ENCODE measurements at places on chromosomes 5 and 9.

- DNase-seq: no peak
Observed at GRCh38 chr5:72130351-72130761, 23.1 kb downstream of the MAP1B start.

DNA sequence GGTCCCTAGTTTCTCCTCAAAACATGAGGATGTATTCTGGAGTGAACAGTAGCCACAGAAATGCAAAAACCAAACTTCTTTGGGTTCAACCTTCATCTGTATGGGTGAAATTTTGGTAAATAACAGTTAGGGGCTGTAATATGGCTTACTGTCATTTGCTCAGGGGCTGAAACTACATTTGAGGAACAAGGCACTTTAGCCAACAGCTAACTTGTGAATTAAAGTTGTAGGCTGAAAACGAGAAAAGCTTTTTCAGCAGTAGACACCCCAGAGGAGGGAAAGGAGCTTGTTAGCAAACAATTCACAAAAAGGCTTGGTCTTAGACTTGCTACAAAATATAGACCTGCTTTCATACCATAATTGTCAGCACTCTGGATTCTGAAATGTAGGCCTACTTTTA, 6.6 kb downstream of the TMEM171 start:
- no peak for DNase-seq

- no peak for DNase-seq
Observed at GRCh38 chr5:60185231-60186099, 291.9 kb upstream of the PDE4D start.

DNA sequence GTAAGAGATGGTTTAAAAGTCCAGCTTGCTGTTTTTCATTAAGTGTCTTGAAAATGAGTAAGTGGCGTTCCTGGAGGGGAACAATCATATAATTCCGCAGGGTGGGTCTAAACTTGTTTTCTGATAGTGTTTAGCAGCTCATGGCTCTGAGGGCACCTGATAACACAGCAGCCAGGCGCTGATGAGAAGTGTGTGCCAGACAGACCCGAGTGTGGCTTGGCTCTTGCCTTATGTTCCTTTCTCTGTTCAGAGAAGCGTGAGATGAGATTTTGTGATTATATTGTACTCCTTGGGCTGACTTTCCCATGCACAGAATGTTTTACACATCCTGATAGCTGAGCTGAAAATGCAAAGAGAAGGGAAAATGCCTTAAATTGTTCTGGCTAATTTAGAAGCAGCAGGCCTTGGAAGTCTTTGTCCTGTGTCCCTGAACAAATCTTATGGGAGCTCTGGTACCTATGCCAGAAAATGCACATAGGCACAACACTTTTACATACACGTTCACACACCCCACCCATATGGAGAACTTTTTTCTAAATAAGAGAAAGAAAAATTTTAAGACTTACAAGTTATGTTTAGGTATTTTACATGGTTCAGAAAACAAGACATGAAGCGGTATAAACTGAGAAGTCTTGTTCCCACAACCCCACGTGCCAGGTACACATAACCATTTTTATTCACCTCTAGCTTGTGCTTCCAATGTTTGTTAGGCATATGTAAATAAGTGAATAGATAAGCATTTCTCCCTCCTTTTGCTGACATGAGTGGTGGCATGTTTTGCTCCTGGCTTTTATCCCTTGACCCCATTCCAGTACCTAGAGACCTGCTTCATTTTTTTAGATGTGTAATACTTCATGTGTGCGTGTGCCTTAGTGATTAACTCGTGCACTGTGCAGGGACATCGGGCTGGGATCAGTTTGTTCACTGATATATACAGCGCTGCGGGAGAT, 152.2 kb upstream of the OTULINL start:
- DNase-seq: no peak

- no peak for DNase-seq
Observed at GRCh38 chr5:129899454-129899853, 4.8 kb upstream of the CHSY3 start.

GRCh38 chr9:92911511-92912475, 34.0 kb upstream of the ZNF484 start:
- no peak for DNase-seq

- DNase-seq: no peak
Observed at GRCh38 chr9:3468421-3469205, 57.2 kb downstream of the RFX3 start.

GRCh38 chr5:52767766-52768480, 19.8 kb upstream of the ITGA1 start:
- DNase-seq: no peak

- DNase-seq: no peak
Observed at GRCh38 chr9:116058421-116058820, 95.2 kb upstream of the PAPPA start.

GRCh38 chr9:87836951-87837705, 45.5 kb upstream of the SPATA31E1 start:
- no peak for DNase-seq

DNA sequence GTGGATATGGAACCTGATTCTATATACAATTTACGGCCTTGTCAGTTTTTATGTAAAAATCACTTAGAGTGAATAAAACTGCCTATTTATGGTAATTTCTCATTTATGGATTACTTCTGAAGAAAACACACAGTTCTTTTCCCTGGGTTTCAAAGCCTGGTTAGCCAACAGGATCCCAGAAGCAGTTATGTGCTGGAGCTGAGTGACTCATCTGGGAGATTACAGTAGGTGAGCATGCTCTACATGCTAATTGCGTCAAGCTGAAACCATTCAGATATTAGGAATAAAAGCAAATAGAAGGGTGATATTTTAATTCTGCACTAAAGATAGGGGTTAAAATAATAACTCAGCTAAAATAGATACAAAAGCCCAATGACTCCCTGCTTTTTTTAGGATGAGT, 47.8 kb downstream of the PDE4D start:
- DNase-seq: no peak

DNA sequence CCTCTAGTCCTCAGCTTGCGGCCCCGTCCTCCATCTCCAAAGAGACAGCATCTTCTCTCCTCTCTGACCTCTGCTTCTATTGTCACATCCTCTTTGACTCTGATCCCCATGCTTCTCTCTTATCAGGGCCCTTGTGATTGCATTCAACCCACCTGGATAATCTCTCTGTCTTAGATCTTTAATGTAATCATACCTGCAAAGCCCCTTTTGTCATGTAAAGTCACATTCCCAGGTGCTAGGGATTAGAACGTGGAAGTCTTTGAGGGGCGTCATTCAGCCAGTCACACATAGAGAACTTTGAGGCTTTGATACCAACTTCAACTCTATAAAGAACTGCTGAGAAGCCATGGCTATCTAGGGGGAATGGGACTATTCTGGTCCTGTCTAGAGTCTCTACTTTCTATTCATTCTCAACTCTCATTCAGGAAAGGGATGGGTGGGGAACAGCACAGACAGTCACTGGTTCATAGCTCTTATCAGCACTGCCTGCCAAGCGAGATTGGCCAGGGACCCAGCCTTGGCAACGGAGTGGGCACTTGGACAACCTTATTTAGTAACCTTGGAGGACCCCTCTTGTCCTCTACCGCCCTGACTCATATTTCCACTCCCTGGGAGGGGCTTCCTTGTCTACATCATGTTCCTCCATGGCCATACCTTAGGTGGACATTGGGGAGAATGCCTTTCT, 29.0 kb downstream of the TAS2R1 start:
- DNase-seq: no peak

DNA sequence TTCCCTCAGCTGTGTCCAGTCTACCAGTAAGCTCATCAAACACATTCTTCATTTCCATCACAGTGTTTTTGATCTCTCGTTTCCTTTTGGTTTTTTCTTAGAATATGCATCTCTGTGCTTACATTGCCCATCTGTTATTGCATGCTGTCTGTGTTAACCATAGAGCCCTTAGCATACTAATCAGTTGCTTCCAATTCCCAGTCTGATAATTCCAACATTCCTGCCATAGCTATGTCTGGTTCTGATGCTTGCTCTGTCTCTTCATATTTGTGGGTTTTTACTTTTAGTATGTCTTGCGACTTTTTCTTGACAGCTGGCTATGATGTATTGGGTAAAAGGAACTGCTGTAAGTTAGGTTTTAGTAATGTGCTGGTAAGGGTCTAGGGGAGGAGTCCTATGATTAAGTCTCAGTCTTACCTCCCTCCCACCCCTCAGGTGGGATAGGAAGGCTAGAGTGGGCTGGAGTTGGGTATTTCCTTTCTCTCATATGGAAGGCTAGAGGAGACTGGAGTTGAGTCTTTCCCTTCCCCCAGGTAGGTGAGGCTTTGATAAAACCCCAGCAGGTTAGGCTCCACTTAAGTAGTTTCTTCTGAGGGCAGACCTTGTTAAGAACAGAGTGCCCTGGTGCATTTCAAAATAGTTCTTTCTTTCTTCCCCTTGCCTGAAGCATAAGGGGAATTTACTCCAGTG, 99.1 kb upstream of the RASGRF2 start:
- no peak for DNase-seq

DNA sequence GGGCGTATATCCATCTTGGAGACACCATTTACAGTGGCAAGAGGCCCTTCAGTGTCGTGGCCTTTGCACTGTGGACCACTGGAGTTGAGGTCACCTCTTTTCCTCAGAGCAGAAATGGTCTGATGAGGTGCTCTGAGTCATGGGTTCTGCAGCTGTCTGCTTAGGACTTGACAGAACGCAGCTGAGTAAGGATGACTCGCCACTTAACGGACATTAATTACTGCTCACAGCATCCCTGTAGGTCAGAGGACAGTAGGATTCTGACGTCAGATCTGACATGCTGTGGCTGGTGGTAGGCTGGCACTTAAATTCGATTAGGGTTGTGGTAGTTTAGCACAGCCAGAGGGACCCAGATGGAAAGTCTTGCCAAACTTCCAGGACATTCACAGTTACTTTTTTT, 479.4 kb downstream of the DMAC1 start:
- peak; percentile 73 for DNase-seq

GRCh38 chr5:37816331-37816730, 23.5 kb downstream of the GDNF start:
- no peak for DNase-seq

GRCh38 chr5:57863661-57864060, 381.1 kb upstream of the ACTBL2 start:
- DNase-seq: no peak

DNA sequence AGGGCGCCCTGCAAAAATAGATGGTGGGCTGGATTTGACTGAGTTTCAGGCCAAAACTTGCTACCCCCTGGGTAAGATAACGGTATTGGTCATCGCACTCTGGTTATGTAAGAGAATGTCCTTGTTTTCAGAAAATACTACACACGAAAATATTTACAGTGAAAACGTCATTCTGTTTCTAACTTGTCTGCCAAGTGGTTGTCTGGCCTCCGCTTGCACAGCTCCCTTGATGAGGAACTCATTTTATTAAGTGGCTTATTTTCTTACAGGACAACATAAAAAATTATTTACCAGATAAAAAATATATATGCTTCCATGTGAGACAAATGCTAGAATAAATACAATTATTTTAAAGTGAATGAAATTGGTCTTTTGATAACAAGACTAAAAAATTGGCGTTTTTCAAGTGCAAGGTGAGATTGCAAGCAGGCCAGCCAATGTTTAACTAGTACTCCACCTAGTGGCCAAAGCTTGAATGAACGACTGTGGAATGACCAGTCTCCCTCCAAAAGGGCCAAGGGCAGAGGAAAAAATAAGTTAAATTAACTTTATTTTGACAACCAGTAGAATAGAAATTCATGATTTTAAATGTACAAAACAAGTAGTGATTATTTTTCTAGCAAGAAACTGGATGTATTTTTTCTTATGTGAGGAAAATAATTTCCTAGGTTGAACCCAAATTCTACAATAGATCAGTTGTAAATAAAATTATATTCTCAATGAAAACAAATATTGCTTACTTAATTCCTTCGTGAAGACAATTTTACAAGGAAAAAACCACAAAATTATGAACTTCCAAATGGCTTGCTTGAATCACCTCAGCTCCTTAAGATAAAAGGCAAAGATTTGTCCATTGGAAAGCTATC, 93.2 kb downstream of the ZFAND5 start:
- no peak for DNase-seq

GRCh38 chr9:88816141-88816540, 175.1 kb upstream of the S1PR3 start:
- no peak for DNase-seq

DNA sequence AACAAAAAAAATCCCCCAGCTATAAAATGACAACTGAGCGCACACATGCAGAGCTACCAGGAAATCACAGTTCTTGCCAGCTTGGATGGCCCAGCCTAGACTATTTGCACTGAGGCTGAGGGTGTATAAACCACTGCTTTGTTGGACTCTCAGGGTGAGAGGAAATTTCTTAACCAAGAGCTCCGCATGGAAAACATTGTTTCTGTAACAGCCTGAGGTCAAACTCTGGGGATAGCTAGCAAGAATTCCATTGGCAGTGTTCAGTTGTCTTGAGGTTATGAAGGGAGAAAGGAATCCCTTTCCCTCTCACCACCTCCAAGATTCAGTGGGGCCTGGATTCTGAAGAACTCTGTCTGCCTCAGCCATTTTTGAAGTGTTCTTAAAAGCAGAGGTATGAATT, 360.0 kb downstream of the OSTF1 start:
- DNase-seq: no peak

DNA sequence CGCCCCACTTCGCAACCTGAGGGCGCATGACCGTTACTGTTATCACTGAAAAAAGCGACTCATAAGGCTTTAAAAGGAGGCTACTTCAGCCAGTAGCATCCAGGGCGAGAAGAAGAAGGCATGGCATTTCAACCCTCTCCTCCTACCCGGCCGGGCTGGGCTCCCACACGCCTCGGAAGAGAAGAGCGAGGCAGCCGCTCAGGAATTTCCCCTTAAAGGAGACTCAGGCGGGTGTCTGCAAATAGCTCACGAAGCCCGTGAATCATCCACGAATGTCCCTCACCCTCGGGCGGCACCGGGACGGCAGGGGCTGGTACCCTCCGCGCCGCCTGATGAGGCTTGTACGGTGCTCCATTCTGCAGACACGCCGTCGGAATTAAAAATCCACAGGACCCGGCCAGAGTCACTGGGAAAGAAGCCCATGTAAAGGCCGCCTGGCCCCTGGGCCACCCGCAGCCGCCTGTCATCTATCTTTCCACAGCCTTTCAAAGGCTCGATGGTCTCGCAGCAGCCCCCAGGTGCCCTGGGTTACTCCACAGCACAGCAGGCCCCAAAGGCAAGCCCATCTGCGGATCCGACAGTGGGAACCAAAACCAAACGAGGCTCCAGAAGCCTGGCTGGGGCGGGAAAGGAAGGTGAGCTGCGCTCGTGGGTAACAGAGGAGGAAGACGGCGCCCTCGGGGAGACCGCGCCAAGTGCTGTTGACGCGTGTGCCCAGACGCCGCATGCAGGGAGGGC, 11.8 kb downstream of the SLC12A7 start:
- DNase-seq: no peak

DNA sequence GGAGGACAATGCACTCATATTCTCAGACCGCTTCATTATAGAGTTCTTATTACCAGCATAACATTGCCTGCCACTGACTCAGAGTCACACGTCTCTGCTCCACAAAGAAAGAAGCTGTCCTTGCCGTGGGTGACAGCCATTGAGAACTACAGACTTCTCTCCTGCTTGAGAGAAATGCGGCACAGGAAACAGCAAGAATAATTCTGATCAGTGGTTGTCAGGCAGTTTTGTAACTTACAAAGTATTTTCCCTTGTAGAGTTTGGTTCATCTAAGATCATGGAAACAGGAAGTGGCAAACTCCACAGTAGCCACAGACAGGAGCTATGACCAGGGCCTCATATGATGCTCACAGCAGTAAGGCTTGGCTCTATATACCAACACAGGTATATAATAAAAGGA, 47.0 kb downstream of the KCNV2 start:
- DNase-seq: no peak

GRCh38 chr5:172858990-172859811, 25.1 kb downstream of the ERGIC1 start:
- no peak for DNase-seq

Measured in epithelial cell of prostate (primary cell).